Naive B cell (primary cell): ENCODE measurements at places on chromosomes 6 and 20.

GRCh38 chr6:82073484-82073883, 174.1 kb downstream of the IBTK start:
- no peak for DNase-seq

DNA sequence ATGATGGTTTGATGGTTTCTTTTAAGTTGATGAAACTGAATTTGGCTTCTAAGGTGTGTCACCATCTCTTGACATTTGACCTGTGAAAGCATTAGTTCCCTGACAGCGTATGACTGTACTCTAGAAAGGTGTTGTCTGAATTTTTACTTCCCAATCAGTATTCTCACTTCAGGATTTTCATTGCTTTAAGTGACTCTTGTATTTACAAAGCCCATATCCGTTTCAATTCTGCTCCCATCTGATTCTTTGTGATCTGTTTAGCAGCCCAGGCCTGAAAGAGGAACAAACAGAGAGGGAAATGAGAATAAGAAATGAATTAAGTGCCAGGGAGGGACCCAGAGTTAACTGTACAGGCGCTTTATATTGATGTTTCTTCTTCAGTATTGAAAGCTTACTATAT, 73.7 kb downstream of the FARS2 start:
- peak; percentile 9 for DNase-seq

DNA sequence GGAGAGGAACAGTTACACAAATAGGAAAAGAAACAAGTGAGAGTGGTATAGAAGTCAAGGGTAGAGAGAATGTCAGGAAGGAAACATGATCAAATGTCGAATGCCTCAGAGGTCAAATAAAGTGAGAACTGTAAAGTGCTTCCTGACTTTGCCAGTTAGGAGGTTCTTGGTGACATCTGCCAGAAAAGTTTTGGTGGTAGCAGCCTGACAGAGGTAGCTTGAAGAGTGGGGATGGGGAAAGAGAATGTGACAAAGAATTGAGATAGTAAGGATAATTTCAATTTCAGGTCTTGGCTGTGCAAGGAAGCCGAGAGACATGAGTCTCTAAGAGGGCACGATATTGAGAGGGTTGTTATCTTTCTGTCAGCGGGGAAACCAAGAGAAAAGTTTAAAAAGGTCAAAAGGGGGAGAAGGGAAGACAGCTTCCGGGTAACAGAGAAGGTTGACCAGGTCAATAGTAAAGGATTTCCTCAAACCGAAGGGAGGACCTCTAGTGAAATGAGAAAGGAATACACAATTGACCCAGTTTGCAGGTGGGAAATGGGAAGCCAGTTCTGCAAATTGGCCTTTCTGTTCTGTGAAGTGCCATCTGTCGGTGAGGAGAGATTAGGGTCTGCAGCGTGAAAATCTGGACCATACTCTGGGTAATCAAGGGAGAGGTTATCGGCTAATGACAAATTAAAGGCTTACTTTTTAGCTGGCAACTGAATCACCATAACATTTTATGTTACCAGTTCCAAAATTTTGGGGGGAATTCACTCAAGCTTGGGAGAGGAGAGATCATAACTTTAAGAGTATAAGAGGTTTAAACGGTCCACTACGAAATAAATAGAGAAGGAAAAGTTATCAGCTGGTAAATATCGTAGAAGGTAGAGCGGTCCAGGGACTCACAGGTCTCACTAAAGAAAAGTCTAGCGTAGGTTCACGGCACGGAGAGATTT, 973 bp upstream of the BRD2 start:
- DNase-seq: peak; percentile 55

- peak; percentile 7 for DNase-seq
These were observed 73.3 kb downstream of the OTOR start for GRCh38 chr20:16821211-16822089.

- no peak for DNase-seq
These were observed 1.1 kb upstream of the PHF10 start for GRCh38 chr6:169725125-169726048.

GRCh38 chr20:24227600-24227999, 239.0 kb upstream of the GGTLC1 start:
- no peak for DNase-seq

- no peak for DNase-seq
These were observed 141.0 kb downstream of the OR2B2 start for GRCh38 chr6:27771235-27771634.

DNA sequence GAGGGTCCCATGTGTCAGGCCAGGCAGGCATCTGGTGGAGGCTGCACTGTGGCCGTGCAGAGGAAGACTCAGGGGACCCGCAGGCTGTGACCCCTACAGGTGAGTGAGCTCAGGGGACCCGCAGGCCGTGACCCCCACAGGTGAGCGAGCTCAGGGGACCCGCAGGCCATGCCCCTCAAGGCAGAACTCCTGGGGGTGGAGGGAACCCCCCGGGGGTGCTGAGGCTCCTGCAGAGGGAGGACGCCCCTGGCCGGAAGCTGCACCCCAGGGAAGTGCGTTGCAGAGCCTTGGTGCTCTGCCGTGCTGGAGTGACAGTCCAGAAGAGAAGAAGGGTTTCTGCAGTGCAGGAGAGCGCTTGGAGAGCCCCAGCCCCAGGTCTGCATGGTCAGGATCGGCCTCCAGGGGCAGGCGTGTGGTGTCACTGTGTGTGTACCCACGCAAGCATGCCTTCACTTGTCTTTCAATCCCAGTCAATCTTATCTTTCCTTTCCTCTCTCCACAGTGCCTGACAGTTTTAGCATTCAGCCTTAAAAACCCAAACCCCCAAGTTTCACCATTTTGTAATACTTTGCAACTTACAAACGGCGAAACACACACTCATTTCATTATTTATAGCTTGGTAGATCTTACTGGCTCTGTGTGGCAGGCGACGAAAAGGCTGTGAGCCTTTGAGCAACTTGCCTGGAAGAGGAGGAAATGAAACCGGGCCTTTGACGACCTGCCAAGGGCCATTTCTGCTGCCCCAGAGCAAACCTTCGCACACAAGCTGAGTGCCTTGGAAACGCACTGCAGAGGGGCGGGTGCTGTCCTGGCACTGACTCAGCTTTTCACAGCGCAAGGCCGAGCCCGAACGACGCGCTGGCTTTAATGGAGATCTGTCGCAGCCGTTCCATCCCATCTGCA, 101.4 kb upstream of the AGPAT4 start:
- DNase-seq: no peak

- no peak for DNase-seq
These were observed 78.3 kb upstream of the MMS22L start for GRCh38 chr6:97361286-97361685.

DNA sequence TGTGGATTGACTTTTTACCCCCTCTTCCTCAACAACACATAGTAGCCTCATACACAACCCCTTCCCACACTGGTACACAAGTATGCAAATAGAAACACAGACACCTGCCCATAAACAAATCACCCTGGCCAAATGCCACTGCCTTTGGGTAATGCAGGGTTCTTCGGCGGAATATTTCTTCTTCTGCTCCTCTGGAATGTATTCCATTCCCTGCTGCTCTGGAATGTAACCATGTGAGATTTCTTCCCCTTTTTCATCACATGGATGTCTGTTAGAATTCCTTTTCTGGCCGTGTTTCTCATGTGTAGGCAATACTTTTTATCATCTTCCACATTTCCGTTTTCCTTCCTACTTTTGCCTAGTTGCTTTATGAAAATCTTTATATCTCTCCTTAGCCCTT, 76.1 kb upstream of the TPD52L1 start:
- no peak for DNase-seq

GRCh38 chr6:155001482-155001881, 6.4 kb downstream of the TIAM2 start:
- no peak for DNase-seq

DNA sequence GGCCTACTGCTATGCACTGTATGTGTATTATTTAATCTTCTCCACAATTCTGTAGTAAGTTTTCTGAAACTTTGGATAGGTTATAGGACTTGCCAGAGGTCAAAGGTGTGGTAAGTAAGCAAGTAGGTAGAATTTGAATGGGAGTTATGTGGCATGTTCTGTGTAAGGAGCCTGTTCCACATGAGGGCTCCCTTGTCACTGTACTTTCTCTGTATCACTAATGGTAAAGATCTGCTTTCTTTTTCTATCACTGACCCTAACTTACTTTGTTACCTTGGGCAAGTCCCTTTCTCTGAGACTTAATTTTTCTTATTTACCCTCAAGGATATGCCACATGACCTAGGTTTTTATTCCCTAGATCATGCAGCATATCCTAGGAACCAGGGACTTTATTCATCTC, 50.3 kb downstream of the EIF2S2 start:
- no peak for DNase-seq

- DNase-seq: no peak
These were observed 770.9 kb downstream of the HDGFL1 start for GRCh38 chr6:23340271-23340670.

DNA sequence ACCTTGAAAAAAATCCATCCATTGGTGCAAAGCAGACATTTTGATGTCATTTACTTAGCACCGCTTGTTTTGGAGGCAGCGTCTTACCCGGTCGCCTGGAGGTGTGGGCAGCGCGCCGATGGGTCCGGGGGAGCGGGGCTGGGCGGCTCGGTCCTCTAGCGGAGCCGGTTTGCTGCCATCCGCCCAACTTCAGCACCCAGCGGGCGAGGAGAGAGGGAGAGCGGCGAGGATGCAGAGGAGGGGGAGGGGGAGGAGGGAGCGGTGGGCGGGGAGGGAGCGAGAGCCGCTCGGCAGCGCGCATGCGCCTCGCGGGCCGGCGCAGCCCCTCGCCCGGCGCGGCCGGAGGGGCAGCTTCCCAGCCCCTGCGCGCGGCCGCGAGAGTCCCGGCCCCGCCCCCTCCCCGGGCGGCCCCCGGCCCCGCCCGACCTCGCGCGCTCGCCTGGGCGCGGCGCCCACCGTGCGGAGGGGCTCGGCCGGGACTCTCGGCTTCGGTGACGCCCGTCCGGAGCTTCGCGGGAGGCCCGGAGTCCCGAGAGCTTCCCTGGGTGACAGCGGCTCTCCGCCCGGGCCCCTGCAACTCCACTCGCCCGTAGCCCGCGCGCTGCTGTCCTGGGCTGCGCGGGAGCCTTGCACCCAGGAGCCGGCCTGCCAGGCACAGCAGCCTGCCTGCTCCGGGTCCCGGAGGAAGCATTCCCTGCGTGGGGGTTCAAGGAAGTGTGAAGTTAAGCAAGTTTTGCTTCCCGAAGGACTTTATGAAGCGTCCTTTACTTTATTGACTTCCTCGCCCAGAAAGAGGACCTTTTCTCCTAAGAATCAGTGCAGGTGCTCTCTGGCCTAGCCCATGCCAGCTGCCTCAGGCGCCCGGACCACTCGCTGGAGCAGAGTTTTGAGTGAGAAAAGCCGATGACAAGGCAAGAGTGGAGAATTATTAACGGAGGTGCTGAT, at the start of gene RGS17:
Gene RGS17 (minus strand): TSS at position 246 of the 945 bp plus-strand sequence. CDS start 87,264 bp downstream, outside the sequence.
- DNase-seq: no peak

DNA sequence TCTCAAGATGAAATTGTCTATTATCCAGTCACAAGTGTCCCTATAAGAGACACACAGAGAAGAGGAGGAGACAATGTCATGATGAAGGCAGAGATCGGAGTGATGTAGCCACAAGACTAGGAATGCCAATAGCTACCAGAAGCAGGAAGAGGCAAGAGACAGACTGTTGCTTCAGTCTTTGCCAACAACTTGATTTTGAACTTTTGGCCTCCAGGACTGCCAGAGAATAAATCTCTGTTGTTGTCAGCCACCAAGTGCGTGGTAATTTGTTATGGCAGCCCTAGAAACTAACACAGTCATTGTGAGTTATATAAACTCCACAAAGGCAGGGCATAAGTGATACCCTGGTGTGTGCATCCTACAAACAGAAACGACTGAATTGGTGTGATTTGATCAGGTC, 517.0 kb downstream of the BTBD3 start:
- no peak for DNase-seq

GRCh38 chr6:105804000-105804399, 282.1 kb upstream of the PRDM1 start:
- DNase-seq: no peak

DNA sequence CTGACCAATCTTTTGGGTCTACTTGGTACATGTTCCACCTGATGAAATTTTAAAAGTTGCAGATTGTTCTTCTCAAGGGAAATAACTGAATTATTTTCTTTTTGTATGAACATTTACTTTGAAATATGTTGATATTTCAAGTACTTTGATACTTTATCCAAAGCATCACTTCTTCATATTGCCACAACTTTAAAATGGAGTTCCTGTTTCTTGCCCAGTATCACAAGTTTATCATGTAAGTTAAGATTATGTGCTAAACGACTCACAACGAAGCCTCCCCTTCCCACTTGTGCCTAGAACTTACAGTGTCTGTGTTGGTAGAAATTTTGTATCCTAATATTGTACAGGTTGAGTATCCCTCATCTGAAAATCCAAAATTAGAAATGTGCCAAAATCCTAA, 108.4 kb downstream of the ARID1B start:
- no peak for DNase-seq

GRCh38 chr6:42370323-42370985, 81.3 kb downstream of the TRERF1 start:
- no peak for DNase-seq

DNA sequence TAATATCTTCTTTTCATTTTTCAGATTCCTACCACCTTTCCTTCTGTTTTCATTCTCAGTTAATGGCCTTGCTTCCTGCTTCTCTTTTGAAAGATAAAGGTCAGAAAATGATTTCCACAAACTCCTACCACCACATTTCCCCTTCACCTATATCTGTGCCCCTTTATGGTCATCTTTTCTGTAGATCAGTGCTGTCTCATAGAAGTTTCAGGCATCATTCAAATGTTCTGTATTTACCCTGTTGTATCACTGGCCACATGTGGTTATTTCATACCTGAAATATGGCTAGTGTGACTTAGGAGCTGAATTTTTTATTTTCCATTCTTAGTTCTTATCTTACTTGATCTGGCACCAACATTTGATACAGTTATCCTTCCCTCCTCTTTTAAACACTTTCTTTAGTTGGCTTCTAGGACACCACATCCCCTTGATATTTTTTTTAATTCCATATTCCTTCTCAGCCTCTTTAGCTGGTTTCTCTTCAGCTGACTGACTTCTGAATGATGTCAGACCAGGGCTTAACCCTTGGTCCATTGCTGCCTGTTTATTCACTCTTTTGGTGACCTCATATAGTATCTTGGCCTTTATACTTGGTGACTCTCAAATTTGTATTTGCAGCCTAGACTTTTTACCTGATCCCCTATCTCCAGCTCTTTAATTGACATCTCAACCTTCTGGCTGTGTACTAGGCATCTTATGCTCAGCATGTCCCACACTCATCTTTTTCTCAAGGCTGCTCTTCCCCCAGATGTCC, 81.0 kb downstream of the ATRN start:
- DNase-seq: no peak

- DNase-seq: no peak
These were observed 64.9 kb downstream of the CSE1L start for GRCh38 chr20:49110767-49111694.

- no peak for DNase-seq
These were observed 100.9 kb upstream of the FOXP4 start for GRCh38 chr6:41445261-41445660.

DNA sequence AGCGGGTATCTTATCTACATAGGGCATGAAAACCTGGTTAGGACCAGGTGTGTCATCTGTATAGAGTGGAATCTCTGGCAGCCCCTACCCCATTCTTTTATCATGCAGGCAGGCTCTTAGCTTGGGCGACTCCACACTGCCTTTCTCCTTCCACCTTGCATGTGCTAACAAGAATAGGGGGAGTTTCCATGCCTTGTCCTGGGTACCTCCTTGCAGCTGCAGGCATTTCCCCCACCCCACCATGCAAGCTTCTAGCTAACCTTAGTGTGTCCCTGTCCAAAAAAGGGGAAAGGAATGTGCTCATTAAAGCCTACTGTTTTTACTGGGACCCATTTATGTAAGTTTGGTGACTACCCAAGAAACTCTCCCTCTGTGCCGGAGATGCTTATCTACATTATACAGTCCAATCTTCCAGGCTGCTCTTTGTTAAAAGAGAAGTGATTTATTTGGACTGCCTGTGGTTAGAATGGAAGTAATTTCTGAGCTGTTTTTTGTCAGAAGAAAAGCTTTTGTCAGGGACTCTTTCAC, 10.5 kb upstream of the CEP43 start:
- no peak for DNase-seq

- DNase-seq: no peak
These were observed 494.0 kb downstream of the ADGRB3 start for GRCh38 chr6:69129046-69129445.
